ENCODE measurements at places on chromosomes 7 and 10. TPM values are rescaled to one million over a fixed set of nuclear protein-coding genes. Genes with fewer than 3 reads are reported as not detected.

GRCh38 chr7:7805511-7806153 lies 87.2 kb upstream of the RPA3 start:
- no peak for DNase-seq

- peak; percentile 54 for DNase-seq
These were observed 993 bp downstream of the ZC3HAV1 start for GRCh38 chr7:139108266-139109187.

- DNase-seq: no peak
These were observed 16.8 kb downstream of the HK1 start for GRCh38 chr10:69295027-69295636.

GRCh38 chr10:35223016-35223415 lies 96.4 kb downstream of the CREM start:
- DNase-seq: peak; percentile 32

PRPS1L1 gene
- not detected for total RNA-seq

KLF6 gene
- 19.6 TPM for total RNA-seq

DNA sequence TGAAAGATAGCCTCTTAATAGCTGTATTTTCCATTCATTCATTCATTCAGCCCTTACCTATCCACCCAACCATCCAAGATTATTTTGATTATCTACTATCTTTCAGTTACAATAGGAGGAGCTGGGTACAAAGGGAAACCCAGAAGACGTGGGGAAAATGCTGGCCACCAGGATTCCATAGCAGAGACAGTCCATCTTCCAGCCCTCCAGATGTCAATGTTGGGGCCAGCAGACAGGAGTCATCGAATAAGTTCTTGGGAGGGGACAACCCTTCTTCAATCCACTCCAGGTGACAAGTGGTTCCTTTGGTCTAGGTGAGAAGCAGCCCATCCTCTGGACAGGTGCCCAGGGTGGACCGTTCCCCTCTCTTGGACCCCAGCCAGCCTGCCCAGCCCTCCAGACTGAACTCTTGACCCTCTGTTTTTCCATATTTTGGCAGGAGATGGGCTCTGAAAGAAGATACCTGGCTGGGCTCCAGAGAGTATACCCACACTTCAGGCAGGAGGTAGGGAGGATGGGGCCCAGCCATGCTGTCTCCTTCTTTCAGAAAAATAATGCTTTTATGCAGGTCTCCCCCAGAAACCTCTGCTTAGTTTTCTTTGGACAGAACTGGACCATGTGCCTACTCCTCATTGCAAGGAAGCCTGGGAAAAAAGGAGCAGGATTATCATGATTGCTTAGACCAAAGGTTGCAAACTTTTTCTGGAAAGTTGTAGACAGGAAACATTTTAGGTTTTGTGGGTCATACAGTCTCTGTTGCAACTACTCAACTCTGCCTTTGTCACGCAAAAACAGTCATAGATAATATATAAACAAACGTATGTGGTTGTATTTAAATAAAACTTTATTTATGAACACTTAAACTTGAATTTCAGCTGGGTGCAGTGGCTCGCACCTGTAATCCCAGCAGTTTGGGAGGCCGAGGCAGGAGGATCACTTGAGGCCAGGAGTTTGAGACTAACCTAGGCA lies 95.5 kb upstream of the SMNDC1 start:
- DNase-seq: no peak

GRCh38 chr7:91824201-91824600 lies 56.3 kb downstream of the MTERF1 start:
- DNase-seq: no peak

- no peak for DNase-seq
These were observed 96.1 kb upstream of the PLXNA4 start for GRCh38 chr7:132672200-132672990.

FBXL13 gene
- total RNA-seq: 2.5 TPM

DNA sequence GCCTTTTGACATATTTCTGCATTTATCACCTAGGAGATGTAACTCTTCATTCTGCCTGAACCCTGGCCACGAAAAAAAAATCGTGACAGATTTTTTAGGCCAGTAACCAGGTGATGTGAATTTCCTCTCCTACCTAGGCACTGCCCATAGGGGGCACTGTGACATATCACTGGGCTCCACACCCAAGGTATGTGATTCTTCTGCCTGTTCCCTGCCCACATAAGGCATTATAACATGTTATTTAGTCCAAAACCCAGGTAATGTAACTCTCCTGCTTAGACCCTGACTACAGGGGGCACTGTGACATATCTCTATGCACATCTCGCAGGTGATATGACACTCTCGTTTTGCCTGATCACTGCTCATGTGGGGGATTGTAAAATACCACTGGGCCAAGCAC lies 29.5 kb upstream of the ZNF107 start:
- peak; percentile 51 for DNase-seq

CHN2 gene
- 7.5 TPM for total RNA-seq

Measured in GM23338 (cell line).